ENCODE measurements at places on chromosomes 7 and 10.

GRCh38 chr10:101941871-101942270 lies 98.3 kb upstream of the KCNIP2 start:
- no peak for DNase-seq

- DNase-seq: no peak
Measured at GRCh38 chr10:42755028-42755451, 27.6 kb upstream of the BMS1 start.

GRCh38 chr10:104925232-104925851 lies 284.3 kb downstream of the SORCS3 start:
- no peak for DNase-seq

DNA sequence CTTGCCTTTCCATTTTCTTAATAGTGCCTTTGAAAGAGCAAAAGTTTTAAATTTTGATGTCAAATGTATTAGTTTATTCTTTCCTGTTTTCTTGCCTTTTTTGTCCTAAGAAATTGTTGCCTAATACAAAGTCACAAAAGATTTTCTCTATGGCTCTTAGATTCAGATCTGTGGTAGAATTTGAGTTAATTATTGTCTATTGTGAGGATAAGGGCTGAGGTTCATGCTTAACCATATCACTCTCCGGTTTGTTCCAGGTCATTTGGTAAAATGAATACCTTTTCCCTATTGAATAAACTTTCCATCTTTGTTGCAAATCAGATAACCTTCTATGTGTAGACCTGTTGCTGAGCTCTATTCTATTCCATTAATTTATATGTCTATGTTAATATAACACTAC lies 96.0 kb downstream of the NOD1 start:
- DNase-seq: no peak

Measured in stimulated activated CD4-positive, alpha-beta T cell treated with anti-CD3 and anti-CD28 coated beads, Interleukin-1b, Interleukin-23, amount 100 ng/mL, for 1 hour (primary cell).